ENCODE measurements at places on chromosomes 3 and 15. TPM values are rescaled to one million over a fixed set of nuclear protein-coding genes. Genes with fewer than 3 reads are reported as not detected.

A4GNT gene
- polyA plus RNA-seq, result not detected

SEMA4B gene
- polyA plus RNA-seq, result 20.2 TPM

GNAT1 gene
- polyA plus RNA-seq, result not detected

RTP4 gene
- 3.6 TPM for polyA plus RNA-seq

FGD5 gene
- 7.0 TPM for polyA plus RNA-seq

HSPBAP1 gene
- polyA plus RNA-seq, result 8.2 TPM

FAM107A gene
- 6.8 TPM for polyA plus RNA-seq

IMPG2 gene
- 0.35 TPM for polyA plus RNA-seq

MRPS22 gene
- 186 TPM for polyA plus RNA-seq

SEMA7A gene
- 5.0 TPM for polyA plus RNA-seq

TM4SF1 gene
- polyA plus RNA-seq, result 31.5 TPM

ABI3BP gene
- 8.3 TPM for polyA plus RNA-seq

RARB gene
- polyA plus RNA-seq, result 1.7 TPM
